CD8-positive, alpha-beta memory T cell (primary cell): ENCODE measurements at places on chromosomes 11 and 22.

GRCh38 chr11:34348919-34349318, 8.9 kb downstream of the ABTB2 start:
- no peak for DNase-seq

- DNase-seq = no peak
Measured at GRCh38 chr11:70063121-70063520, 15.0 kb upstream of the ANO1 start.

DNA sequence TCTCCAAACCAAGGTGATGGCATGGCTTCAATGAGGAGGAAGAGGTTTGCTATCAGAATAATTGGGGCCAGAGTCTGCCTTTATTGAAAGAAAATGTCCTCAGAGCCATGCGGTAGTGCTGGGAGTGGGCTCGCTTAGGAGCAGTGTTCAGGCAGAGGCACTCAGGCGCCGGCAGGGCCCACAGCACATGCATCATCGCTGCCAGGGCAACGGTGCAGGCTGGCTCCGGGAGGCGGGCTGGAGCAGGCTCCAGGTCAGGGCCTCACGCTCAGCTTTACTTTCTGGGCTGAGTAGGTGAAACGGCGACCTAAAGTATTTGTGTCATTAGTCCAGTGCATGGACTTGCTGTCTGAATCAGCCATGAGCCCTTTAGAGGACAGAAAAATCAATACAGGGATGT, 169.9 kb upstream of the CCDC90B start:
- no peak for DNase-seq

- no peak for DNase-seq
Measured at GRCh38 chr11:19279451-19279850, 38.7 kb upstream of the E2F8 start.

- no peak for DNase-seq
Measured at GRCh38 chr11:22349491-22349890, 11.3 kb downstream of the SLC17A6 start.

DNA sequence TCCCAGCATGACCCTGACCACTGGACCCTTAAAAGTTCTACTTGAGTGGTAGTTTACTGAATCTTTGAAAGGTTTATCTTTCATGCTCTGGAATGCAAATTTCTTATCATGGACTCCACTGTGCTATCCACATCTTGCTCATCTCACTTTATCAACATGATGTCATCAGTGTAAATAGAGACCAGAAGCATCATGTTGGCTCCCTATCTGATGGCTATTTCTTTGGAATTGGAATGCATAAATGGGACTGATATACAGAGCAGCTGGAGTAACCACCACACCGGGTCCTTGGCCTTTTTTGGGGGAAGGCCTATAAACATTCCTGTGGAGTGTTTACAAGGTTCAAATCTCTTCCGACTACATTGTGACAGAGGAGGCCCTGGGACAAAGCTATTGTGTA, 74.1 kb upstream of the CEP126 start:
- DNase-seq = no peak

GRCh38 chr11:19625438-19625837, 87.2 kb upstream of the NAV2 start:
- DNase-seq = no peak

GRCh38 chr11:84819128-84819527, 808.0 kb downstream of the DLG2 start:
- no peak for DNase-seq
